ENCODE measurements at places on chromosomes 11 and 22.

GRCh38 chr22:38871360-38872171 is 450 bp downstream of the CBX6 start:
- DNase-seq, result no peak

GRCh38 chr11:128734832-128735224 is 41.0 kb downstream of the FLI1 start:
- no peak for DNase-seq

DNA sequence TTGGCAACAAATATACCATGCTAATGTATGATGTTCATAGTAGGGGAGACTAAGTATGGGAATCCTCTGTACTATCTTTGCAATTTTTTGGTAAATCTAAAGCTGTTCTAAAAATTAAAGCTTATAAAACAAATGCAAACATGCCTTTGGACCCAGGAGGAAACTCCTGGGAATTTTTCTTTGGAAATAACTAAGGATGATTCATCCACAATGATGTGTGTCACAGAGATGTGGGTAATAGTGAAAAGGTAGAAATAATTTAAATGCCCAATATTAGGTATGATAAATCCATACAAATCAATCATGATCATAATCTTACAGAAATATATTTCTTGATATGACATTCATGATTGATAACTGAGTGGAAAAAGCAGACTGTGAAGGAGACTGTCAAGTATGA is 135.8 kb downstream of the TRIM44 start:
- DNase-seq, result no peak

- peak; percentile 35 for DNase-seq
Observed at GRCh38 chr11:68843703-68844312, 2.1 kb upstream of the CPT1A start.

DNA sequence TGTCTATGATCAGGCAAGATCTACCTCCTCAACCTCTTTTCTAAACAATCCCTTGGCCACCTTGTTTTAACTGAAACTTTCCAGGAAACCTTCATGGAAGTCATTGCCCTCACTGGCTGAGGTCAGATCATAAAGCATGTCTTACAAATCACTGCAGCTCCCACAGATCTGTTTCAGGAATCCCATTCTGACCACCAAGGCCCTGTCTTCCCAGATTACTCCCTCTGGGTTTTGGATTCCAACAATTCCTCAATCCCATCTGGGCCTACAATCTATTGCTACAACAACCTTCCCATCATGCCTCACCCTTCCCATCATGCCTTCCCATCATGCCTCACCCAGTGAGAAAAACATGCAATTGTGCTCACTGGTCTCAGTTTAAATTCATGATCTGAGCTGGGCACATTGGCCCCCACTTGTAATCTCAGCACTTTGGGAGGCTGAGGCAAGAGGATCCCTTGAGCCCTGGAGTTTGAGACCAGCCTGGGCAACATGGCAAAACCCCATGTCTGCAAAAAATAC is 15.9 kb downstream of the ADAMTS15 start:
- no peak for DNase-seq

- no peak for DNase-seq
Observed at GRCh38 chr11:126598344-126599216, 243.1 kb downstream of the ST3GAL4 start.

GRCh38 chr11:79697905-79698304 is 257.1 kb upstream of the TENM4 start:
- no peak for DNase-seq

- DNase-seq, result no peak
Observed at GRCh38 chr22:37611207-37611606, 2.6 kb downstream of the GGA1 start.

DNA sequence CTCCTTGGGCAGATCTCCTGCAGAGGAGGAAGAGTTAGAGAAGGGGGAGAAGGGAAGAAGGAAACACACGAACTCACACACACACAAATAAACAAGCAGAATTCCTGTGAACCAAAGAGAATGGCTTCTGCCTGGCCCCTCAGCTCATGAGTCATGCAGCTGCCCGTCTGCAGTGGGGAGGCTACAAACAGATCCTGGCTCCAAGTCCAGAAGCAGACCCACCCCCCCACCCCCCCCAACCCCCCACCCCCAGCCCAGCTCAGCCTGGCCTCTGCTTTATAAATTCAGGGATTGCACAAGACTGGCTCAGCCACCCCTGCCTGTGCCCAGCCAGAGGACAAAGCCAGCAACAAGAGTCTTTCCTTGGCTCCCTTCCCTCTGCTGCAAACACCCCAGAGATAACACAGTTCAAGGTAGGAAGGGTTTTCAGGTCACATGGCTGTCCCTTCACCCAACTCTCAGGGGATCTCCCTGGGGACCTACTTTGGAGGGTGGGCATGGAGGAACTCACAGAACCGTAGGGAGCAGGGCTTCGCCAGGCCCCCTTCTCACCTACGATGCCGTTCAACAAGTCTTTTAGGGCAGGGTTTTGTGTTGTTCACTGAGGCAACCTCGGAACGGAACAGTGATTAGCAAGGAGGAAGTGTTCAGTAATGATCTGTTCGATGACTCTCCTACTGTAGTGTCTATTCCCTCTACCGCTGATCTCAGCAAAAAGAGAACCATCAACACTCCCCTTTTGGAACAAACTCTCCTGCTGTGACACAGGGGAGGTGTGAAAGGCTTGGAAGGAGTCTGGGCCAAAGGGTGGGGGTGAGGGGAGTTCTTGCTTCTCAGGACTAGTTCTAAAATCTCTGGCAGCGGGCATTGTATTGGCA is 35.5 kb downstream of the RPL27A start:
- DNase-seq, result no peak

DNA sequence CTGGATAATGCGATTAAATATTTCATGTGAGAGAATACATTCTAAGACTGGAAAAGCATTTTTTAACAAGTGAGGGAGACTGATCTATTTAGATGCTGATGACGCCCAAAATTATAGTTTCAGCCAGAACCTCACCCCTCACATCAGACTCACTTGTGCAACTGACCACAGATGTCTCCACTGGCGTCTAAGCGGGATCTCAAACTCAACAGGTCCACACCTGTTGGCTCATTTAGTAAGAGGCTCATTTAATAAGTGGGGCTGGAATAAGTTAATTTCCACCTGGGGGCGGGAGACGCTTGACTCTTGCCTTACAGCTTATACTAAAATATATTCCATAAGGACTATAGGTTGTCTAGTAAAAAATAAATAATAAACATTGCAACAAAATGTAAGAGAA is 47.5 kb downstream of the MORC2 start:
- DNase-seq, result no peak

DNA sequence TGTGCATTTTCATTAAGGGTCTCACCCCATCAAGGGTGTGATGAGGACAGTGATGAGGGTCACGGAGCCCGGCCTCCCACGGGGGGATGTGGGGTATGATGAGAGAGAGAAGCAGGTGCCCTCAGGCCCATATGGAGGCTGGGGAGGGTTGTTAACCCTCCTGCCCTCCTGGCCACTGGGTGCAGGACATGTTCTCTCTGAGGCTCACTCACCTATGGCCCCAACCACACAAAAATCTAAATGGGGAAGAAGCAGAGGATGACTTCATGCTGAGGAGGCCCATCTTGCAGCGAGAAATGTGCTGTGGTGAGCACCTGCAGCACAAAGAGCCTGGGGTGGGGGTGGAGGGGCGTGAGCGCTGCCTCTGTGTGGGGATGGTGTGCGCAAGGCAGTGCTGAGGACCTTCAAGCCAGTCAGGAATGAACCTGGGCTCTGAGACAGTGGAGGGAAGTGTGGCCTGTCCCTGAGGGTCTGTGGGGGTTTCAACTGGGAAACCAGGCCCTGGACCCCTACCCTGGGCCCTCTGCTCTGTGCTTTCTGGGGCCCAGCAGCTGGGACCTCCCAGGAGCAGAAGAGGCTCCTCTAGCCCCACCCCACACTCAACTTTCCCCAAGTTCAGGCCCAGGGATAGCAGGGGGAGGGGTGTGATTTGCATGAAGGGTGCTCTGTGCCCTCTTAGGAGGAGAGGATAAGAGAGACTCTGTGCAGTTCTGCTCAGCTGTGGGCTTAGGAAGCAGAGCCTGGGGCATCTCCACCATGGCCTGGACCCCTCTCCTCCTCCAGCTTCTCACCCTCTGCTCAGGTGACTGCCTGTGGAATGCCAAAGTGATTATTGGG is 43.0 kb upstream of the TOP3B start:
- DNase-seq, result no peak

- DNase-seq, result no peak
Observed at GRCh38 chr11:4064278-4064955, 30.2 kb upstream of the RRM1 start.

DNA sequence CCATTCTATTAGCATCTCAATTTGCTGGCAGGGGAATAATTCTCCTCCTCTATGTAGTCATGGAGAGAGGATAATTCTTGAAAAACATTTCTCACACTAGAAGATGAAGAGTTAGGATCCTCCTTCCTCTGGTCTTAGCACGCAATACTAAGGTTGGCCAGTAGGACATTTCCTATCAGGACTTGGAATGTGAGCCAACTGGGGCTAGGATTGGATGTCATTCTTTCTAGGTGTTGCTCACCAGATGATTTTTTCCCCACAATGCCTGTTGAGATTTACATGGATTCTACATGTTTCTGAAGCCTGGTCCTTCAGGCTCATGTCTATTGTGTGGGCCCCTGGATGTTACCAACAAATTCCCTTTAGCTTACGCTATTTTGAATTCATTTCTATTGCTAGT is 28.0 kb downstream of the SLN start:
- DNase-seq, result no peak

- DNase-seq, result no peak
Observed at GRCh38 chr11:46315783-46316563, 31.3 kb upstream of the DGKZ start.

DNA sequence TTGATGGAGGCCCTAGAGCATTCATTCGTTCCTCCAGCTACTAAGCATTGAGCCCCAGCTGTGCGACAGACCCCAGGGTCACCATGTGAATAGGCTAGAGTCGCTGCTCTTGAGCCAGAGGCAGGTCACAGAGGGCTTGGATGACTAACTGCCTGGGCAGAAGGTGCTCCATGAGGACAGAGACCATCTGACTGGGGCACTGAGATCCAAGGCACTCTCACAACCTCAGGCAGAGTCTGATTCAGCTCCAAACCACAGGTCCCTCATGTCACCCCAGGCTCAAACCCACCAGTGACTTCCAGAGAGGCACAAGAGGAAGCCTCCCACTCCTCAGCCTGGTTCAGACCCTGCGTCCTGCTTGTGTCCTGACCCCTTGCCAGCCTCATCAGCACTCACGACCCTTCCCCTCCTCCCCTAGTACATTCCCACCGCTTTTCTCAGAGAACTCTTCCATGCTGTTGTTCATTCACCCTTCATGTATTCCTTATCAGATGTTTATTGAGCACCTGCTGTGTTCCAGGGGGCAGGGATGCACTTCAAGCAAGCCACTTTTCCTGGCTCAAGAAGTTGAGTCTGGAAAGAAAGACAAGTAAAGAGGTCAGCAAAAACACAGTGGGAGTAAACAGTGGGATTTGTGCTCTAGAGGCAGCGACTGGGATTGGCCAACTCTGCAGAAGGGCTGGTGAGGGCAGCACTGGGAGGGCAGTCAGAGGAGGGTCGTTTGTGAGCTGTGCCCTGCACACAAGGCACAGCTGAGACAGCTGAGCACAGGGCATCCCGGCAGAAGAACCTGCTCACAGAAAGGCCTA is 9.3 kb downstream of the OAF start:
- no peak for DNase-seq

- no peak for DNase-seq
Observed at GRCh38 chr22:29359469-29359868, 28.9 kb downstream of the AP1B1 start.

DNA sequence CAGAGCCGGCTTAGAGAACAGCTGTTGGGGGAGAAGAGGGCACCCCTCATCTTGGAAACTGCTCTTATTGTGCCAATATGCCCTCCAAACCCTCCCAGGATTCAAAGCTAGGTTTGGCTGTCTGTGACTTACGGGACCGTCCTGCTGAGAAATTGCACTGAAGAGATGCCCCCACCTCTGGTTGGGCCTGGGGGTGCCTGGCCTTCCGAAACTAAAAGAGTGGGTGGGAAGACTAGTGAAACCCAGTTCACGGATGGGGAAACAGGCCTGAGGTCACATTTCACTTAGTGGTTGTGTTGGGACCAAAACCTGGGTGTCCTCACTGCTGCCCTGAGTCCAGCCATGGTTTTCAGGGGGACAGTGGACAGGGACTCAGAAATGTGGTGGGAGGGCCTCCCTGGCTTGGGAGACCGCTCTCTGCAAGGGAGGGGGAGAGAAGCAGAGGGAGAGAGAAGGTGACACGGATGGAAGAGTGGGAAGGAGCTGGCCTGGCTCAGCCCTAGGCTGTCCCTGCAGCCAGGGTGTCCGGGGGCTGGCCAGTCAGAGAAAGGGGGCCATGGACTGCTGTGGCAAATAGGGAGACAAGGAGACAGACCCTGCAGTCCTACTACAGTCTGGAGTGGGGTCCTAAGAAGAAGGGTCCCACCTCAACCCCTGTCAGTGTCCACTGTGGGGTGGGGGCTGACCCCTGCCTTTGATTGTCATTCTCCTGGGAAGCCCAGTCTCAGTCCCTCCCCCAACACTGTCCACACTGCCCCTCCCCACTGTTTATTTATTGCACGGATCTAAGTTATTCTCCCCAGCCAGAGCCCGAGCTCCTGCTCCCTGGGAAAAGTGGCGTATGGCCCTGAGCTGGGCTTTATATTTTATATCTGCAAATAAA is 13.6 kb downstream of the MAFF start:
- DNase-seq, result no peak

DNA sequence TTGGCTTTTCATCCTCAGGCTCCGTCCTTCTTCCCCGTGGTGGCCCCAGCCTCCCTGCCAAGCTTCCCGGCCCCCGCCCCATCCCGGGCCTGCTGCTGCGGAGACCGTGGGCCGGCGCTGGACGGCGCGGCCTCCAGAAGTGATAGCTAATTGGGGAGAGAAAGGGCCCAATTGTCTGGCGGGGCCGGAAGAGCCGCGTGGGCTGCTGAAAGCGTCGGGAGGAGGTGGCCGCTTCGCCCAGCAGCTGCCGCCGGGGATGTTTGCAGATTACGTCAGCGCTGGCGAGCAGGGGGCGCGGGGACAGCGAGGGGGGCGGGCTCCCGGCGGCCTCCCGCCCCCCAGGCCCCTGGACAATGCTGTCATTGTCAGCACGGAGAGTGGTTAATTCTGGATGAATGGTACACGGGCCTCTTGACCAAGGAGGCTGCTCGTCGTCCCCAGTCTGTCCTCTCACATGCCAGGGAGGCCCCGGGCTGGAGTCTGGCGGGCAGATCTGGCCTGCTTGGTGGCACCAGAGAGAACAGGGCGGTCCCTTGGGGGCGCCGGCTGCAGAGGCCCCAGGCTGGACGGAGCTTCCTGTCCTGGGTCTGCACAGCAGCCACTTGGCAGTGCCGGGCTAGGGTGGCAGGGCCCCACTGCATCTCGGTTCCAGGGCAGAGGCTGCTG is 1.6 kb downstream of the SMIM38 start:
- no peak for DNase-seq

GRCh38 chr22:50567721-50568252 is 5.1 kb upstream of the SYCE3 start:
- no peak for DNase-seq

Measured in activated CD4-positive, CD25-positive, alpha-beta regulatory T cell (primary cell).